ENCODE measurements at places on chromosomes 13 and 19.

- no peak for DNase-seq
These were observed 930.3 kb upstream of the PCDH9 start for GRCh38 chr13:68160466-68160865.

- DNase-seq, result no peak
These were observed 564.3 kb downstream of the SLITRK5 start for GRCh38 chr13:88235441-88235840.

- DNase-seq, result no peak
These were observed 309.8 kb downstream of the KLF5 start for GRCh38 chr13:73368608-73369007.

DNA sequence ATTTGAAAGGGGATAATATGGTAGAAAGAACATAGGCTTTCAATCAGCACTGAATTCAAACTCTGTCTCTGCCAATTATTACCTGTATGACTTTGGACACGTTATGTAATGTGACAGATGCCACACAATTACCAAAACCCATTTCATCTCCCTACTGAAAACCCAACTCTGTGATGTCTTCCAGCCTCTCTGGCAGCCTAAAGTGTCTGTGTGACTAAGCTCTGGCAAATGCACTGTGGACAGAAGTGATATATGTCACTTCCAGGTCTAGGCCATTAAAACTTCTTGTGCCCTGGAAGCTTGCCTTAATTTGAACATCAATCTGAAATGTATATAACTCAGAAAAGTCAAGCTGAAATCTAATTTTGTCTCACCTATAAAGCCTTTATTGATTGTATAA is 552.0 kb downstream of the RFC3 start:
- no peak for DNase-seq

GRCh38 chr19:45331411-45331810 is 8.7 kb upstream of the CKM start:
- DNase-seq, result no peak
